Thoracic aorta (tissue), 2 donors: ENCODE measurements at places on chromosomes 2 and 18.

- DNase-seq, result no peak
Observed at GRCh38 chr2:101751875-101752619, 54.5 kb downstream of the MAP4K4 start.

GRCh38 chr2:177165061-177165583 lies 47.5 kb upstream of the HNRNPA3 start:
- no peak for DNase-seq

GRCh38 chr2:217787160-217787877 lies 215.5 kb downstream of the TNS1 start:
- no peak for DNase-seq

DNA sequence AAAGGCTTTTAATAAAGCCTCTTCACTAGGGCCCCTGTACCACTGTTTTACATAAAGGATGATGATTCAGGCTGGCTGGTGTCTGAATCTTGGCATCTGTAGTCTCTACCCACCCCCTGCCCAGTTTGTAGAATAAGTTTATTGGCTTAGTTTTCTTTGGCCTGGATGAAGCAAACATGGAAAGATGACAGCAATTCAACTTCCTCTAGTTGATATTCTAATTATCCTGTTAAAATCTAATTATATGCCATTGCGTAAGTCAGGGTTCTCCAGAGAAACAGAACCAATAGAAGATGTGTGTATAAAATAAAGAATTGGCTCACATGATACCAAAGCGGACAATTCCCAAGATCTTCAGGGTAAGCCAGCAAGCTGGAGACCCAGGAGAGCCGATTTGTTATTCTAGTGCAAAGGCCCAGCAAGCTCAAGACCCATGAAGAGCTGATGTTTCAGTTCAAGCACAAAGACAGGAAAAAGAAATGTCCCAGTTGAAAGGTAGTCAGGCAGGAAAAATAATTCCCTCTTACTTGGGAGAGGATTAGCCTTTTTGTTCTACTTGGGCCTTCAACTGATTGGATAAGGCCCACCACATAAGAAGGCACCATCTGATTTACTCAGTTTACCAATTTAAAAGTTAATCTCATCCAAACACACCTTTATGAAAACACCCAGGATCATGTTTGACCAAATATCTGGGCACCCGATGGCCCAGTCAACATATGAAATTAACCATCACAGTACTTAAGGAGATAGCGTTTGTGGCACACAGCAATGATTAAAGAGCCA lies 82.6 kb upstream of the LYPD1 start:
- no peak for DNase-seq

- no peak for DNase-seq
Observed at GRCh38 chr2:231317579-231317978, 77.9 kb upstream of the B3GNT7 start.

- no peak for DNase-seq
Observed at GRCh38 chr2:99297994-99298393, 3.0 kb downstream of the LYG1 start.

GRCh38 chr2:46062637-46063412 lies 234.4 kb upstream of the EPAS1 start:
- peak; percentile 74 for DNase-seq

- no peak for DNase-seq
Observed at GRCh38 chr18:31996007-31996406, 22.6 kb upstream of the RNF125 start.

DNA sequence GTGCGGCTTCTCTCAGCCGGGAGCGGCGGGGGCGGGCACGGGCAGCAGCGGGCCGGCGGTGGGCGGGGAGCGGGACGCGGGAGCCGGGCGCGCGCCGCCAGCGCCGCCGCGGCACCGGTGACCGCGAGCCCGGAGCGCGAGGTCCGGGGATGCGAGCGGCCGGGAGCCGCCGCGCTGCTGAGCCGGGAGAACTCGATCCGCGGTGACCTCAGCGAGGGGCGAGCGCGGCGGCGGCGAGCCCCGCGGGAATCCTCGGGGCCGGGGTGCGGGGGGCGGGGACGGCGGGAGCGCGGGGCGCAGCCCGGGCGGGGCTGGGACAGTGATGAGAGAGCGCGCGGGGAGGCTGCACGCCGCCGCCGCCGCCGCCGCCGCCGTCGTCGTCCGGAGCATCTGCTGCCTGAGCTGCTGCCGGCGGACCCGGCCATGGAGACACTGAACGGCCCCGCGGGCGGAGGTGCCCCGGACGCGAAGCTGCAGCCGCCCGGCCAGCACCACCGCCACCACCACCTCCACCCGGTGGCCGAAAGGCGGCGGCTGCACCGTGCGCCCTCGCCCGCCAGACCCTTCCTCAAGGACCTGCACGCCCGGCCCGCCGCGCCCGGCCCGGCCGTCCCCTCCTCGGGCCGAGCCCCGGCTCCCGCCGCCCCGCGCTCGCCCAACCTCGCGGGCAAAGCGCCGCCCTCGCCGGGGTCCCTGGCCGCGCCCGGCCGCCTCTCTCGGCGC lies at the start of gene MTCL1:
Gene MTCL1, plus strand, starts transcription at position 319 of the 723 bp plus-strand sequence. Its CDS starts 105 bp downstream, at position 424.
- no peak for DNase-seq

GRCh38 chr2:171347591-171348032 lies 86.2 kb downstream of the METTL8 start:
- DNase-seq, result no peak

DNA sequence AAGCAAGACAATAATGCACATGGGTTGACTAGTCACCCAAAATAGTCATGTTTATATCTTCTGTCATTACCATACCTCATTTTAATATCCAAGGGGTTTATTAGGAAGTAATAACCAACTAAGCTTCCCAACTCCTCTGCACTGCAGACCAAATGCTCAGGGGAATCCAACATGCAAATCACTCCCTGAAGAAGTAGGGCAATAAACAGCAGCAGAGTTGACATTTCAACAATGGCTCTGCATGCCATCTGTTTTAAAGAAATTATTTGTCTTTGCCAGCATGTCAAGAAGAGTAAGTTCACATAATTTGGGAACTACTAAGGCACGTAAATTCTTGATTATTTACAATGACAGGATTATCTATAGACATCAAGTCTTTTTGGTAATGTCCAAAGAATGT lies 84.4 kb upstream of the LYPD1 start:
- DNase-seq, result no peak
